ENCODE measurements at places on chromosomes 1 and 21. TPM values are rescaled to one million over a fixed set of nuclear protein-coding genes. Genes with fewer than 3 reads are reported as not detected.

Gene C1QC
- total RNA-seq, result not detected

Gene TSPEAR
- not detected for total RNA-seq

Gene KRTAP25-1
- total RNA-seq, result not detected

Gene TAS1R3
- 0.32 TPM for total RNA-seq

Gene DYNLT4
- not detected for total RNA-seq

Gene CCDC190
- total RNA-seq, result 0.16 TPM

Gene SERPINC1
- total RNA-seq, result not detected

Gene MYOG
- not detected for total RNA-seq

All from hair follicle dermal papilla cell (primary cell).